RWPE1 (cell line): ENCODE measurements at places on chromosomes 1 and 21.

DNA sequence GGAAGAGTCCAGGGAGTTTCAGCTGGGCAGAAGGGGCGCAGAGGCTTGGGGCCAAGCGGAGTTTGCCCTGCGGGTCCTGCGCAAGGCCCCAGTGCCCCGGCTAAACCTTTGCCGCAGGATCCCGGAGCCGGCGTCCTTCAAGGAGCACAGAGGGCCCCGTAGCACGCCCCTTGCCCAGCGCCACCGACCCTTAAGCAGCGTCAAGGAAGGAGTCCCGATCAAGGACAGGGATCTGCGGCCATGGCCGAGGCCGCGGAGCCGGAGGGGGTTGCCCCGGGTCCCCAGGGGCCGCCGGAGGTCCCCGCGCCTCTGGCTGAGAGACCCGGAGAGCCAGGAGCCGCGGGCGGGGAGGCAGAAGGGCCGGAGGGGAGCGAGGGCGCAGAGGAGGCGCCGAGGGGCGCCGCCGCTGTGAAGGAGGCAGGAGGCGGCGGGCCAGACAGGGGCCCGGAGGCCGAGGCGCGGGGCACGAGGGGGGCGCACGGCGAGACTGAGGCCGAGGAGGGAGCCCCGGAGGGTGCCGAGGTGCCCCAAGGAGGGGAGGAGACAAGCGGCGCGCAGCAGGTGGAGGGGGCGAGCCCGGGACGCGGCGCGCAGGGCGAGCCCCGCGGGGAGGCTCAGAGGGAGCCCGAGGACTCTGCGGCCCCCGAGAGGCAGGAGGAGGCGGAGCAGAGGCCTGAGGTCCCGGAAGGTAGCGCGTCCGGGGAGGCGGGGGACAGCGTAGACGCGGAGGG is 520 bp downstream of the CLIC6 start:
- no peak for DNase-seq

GRCh38 chr1:205774198-205775014 is 876 bp downstream of the RAB29 start:
- DNase-seq = no peak

- DNase-seq = no peak
These were observed 16.7 kb downstream of the CASP9 start for GRCh38 chr1:15507278-15507677.

GRCh38 chr21:42311160-42311559 is 4.0 kb downstream of the TFF3 start:
- DNase-seq = no peak

DNA sequence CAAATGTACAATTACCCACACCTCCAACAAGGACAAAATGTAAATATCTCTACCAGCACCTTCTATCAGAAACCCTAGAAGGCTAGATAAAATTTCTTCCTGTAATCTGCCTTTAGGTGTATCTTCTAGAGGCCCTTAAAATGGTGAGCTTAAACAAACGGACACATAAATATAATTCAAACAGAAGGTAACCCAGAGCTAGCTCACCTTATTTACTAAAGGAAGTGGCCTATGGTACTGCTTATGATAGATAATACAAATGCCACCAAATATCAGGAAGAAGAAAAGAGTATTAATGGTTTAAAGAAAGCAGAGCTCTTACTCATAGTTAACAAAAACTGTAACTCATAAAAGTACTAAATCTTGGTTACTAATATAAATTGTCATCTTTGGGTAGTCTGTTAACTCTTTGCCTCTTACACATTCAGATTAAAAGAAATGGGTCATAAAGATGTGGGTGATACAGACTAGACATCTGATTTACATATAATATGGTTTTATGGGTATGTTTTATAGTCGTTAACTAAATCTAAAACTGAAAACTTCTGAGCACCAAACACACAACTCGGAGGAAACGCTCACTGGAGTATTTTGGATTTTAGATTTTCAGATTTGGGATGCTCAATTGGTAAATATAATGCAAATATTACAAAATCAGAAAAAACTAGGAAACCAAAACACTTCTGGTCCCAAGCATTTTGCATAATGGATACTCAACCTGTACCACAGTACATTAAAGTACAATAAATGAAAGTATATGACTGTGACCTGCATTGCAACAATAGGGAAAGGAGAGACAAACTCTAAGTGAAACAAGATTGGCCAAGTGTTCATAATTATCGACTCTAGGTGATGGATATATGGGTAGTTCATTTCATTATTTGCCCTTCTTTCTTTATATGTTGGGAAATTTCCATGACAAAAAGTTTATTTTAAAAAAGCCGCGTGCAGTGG is 23.2 kb downstream of the TRIT1 start:
- DNase-seq = no peak

DNA sequence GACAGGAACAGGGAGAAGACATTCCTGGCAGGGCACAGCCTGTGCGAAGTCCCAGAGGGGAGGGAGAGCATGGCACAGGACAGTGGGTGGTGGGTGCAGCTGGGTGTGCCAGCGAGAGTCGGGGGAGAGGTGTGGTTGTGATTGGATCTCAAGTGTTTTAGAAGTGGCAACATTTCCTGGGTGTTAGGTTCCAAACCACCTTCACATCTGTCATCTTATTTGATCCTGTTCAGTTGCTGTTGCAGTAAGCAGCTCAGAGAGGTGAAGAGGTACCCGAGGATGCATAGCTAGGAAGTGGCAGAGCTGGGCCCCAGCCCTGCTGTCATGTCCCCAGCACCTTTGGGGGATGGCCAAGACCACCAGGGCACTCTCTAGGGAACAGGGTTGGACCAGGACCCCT is 22.0 kb upstream of the DISP3 start:
- DNase-seq = no peak

DNA sequence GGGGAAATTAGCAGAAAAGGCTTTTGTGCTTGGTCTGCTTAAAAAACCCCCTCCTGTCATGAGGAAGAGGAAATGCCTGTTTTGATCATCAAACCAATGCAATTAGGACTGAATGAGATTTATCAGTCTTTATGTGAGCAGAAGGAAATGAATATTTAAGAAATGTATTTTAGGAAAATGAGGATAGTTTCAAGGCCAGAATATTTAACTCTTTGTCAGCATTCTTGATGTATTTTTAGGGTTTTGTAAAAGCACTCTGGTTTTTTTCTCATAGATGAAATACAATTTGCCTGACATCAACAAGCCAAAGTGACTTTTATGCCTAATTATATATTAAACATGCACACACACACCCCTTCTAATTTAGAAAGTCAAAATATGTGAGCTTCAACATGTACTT is 213.8 kb downstream of the GRIK1 start:
- no peak for DNase-seq

GRCh38 chr1:198463709-198464108 is 76.8 kb downstream of the ATP6V1G3 start:
- no peak for DNase-seq

DNA sequence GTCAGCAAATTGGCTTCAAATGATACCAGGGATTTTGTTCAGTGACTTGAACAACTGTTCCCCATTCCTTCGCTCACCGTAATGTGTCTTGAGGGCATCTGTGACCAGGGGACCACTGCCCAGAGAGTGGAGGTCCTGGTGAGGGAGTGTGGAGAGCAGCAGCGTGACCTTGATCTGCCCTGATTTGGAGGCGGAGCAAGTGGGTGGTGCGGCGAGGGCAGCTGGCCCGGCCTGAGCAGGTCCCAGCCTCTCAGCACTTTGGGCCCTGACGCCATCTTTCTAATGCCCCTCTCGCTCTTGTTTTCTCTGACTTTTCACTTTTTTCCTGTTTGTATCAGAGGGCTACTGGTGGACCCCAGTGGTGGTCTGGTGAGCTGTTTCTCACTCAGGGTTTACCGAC is 31.1 kb downstream of the DIP2A start:
- no peak for DNase-seq

DNA sequence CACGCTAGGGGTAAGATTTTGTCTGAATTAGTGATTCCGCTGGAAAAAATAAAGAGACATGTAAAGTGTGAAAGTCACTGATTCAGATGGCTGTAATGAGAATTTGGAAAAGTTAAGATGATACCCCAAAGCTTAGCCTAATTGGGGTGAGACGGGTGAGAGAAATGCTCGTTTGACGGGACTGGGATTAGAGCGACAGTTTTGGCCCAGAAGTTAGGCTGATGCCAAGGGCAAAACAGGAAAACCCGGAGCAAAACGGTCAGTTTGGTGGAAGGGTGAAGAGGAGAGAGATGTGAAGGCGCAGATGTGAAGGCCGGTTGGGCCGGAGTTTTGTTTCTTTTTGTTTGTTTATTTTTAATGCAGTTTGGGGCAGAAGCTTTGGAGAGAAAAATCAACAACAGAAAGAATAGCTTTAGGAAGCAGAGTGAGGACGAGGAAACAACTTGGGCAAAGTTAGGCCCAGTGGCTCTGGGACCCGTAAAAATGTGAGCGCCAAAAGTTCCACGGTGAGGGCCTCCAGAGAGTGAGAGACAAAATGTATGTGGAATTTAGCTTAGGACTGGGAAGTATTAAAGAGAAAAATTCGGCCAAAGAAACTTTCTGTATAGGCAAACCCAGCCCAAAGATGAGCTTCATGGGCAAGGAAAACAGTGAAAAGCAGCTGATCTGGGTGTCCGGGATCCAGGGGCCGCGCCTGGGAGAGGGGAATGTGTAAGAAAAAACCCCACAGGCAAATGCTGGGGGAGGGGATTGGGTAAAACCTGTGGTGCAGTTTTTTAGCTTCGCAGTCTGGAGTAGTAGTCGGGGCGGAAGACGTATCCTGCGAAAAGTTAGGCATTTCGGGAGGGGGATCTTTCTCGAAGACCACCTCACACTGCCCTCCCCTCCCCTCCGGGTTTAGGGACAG is 1.2 kb downstream of the DMRTA2 start:
- DNase-seq = no peak

GRCh38 chr1:110340207-110340468 is 961 bp downstream of the RBM15 start:
- no peak for DNase-seq

GRCh38 chr1:45122724-45123123 is 83.7 kb downstream of the ZSWIM5 start:
- DNase-seq = no peak

DNA sequence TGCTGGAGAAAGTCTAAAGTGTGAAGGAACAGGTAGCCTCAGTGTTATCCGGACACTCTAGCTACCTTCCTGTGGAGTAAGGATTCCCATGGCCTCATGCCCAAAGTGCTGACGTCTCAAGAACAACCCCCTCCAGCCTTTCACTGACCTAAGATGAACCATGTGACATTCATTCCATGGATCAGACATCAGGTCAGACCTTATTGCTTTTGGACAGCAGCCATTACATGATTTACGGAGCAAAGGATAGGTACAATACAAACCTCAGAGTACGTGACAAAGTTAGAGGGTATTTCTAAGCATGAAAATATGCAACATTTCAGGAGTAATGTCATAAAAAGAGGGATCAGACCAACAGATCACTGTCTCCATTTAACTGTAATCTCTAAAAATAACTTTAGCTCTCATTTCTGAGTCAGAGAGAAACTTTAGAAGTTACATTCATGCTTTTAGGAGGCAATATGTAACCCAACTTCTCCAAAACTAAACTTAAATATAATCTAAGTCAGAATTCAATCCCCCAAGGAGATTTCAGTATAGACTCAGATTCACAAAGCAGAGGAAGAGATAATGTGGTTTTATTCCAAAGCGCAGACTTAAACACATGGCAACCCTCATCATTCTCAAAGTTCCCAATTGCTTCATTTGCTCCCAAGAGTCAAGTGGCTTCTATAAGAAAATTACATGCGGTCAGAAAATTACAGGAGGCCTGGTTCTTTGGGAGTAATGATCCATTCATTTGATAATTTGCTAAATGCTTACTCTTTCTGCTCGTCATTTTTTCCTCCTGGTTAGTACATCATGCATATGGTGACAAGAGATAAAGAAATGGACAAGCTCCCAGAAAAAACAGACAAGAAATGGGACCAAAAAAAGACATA is 280.4 kb downstream of the SETD4 start:
- peak; percentile 73 for DNase-seq

GRCh38 chr1:177282976-177283375 is 112.2 kb downstream of the BRINP2 start:
- DNase-seq = no peak
